ENCODE measurements at places on chromosomes 6 and 20. TPM values are rescaled to one million over a fixed set of nuclear protein-coding genes. Genes with fewer than 3 reads are reported as not detected.

TFAP2A gene
- polyA plus RNA-seq: 26.9 TPM

LY6G6D gene
- polyA plus RNA-seq: not detected

VSTM2L gene
- polyA plus RNA-seq: 7.4 TPM

PTPRA gene
- 29.2 TPM for polyA plus RNA-seq

INSM1 gene
- not detected for polyA plus RNA-seq

CGA gene
- polyA plus RNA-seq: not detected
